Activated gamma-delta T cell treated with Interleukin-2 at 50 U/mL for 16 hours (primary cell): ENCODE measurements at places on chromosomes 11 and 22.

DNA sequence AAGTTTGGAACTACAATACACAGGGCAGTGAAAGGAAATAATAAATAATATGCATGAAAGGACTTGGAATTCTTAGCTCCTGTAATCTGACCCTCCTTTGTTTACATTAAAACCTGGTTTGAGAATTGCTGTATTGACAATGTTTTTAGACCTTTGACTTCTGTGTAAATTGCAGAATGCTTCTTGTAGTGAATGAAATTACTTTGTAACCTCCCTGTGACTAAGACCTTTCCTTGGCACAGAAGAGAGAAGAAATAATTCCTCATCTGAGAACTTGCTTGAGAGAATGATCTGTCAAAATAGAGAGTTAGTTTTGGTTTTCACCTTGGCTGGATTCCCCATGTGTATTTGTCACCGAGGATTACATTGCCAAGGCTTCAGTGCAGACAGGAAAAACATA is 640.0 kb upstream of the ANO5 start:
- DNase-seq, result no peak

DNA sequence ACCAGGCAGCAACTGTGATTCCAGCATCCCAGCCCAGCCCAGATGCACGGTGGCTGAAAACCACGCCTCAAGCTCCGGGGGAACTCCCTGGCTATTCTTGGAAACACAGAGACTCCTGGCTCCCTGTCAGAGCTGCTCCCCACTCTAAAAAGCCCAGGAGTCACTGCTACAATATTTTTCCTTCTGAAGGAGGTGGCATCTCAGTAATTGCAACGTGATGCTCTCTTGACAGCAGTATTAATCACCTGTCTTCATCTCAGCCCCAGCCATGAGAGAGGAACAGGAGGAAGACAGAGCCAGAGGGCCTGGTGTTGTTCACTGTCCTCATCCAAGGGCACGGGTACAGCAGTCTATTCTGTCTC is 26.9 kb downstream of the DRD2 start:
- DNase-seq, result no peak

DNA sequence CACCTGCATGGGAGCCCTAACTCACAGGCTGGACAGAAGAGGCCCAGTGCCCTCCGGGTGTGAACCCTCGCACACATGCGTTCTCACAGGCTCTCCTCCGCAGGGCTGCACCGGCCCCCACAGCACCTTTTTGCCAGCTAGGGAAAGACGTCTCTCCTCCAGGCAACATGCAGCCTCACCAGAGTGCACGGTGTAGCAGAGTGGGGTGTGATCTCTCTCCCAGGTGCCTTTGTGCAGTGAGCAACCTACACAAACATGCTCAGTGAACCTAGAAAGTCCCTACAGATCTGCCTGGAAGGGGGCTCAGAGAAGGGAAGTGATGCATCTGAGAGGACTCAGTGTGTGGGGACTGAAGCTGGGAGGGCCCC is 3.7 kb upstream of the CARNS1 start:
- no peak for DNase-seq

DNA sequence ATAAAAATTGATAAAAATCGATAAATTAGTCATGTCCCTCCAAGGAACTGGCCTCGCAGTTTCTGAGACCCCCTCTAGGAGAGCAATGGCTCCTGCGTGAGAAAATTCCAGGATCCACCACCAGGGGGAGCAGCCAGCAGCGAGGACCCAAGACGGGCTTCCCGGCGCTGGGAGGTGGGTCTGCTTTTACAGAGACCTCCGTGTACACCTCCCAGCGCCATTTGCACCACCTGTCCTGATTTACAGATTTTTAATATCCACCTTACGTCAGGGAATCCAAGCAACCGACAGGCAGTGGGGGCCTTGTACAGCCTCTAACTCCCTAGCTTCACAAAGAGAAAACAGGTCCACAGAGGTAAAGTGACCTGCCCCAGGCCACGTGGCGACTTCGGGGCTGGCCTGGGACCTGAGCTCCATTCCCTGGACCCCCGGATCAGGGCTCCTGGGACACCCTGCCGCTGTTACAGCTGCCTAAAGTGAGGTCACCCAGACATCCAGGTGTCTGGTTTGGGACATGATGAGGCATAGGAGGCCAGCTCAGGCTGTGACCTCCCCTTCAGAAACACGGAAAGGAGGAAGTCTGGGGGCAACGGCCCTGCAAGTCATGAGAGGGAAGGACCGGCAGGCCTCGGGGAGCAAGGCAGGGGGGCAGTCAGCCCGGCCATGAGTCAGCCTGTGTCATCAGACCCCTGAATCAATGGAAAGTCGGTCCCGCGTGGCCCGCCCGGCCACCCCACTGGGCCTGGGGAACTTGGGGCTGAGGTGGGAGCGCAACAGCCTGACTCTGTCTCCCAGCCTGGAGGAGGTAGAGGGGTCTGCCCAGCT is 3.5 kb downstream of the OSM start:
- peak; percentile 83 for DNase-seq

- DNase-seq, result peak; percentile 86
Observed at GRCh38 chr11:45354976-45355705, 69.0 kb upstream of the SYT13 start.

DNA sequence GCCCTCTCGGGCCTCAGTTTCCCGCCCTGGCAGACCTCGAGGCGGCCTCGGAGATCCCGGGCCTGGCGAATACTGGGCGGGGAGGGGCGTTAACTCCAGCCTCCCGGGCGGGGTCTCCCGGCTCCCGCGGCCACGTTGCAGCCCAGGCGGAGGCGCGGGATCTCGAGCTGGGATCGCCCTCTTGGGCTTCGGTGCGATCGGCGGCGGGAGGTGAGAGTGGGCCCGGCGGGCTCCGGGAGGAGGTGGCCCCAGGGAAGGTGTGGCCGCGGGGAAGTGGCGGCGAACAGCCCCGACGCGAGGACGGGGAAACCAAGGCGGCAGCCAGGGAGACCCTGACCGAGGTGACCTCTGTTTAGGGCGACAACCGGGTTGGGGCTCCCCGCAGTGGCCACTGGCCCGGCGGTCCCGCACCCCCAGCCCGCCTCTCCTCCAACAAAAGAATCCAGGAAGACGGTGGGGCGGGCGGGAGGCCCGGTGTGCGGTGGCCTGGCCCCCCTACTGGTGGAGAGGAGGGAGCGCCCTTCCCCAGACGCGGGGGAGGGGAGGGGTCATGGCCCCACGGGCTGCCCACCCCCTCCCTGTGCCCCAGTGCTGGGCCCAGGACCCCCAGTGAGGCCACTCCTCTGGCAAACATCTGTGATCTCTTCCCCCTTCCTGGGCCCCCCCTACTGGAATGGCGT is at the start of gene PHETA2:
Gene PHETA2, plus strand, starts transcription at position 117 of the 680 bp plus-strand sequence. CDS start 3,046 bp downstream, outside the sequence.
- DNase-seq, result peak; percentile 51
